ENCODE measurements at places on chromosomes 1 and 21.

DNA sequence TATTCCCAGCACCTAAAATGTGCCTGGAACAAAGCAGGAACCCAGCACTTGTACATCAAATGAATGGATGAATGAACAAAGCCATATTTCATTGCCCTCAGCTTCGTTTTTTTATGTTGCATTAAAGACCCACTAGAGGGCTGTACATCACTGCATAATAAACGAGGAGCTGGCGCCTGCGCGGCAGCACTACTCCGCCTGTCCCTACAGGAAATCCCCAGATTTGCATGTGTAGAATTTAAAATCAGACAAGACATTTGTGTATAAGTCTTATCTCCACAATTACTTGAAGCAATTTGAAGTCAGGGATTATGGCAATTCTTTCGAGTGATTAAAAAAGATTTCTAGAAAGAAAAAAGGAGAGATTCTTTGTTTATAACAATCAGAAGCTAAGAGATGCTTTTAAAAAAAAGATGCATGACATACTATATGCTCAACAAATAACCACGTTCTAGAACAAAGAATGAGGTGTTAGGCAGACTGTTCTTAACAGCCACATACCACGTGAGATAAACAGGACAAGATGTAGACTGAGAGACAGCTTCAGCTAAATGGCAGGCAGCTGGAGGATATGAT is 5.4 kb upstream of the NEK2 start:
- DNase-seq = peak; percentile 69

DNA sequence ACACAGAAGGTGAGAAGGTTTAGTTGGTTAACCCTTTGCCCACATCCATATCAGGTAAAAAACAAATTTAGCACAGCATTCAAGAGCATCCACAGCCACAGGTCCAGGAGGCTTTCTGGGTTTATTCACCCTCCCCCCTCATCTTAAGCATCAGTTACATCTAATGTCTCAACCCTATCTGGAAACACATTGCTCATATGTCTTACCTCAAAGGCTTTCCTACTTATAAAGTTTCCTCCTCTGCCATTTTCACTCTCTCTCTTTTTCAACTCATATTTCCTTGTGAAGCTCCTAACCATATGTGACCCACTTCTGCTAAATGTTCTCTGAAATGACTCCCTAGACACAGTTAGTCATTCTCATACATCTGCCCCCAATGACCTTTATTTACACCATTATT is 47.9 kb upstream of the RUNX1 start:
- no peak for DNase-seq

- no peak for DNase-seq
These were observed 268.4 kb upstream of the DUSP10 start for GRCh38 chr1:222010306-222010705.

DNA sequence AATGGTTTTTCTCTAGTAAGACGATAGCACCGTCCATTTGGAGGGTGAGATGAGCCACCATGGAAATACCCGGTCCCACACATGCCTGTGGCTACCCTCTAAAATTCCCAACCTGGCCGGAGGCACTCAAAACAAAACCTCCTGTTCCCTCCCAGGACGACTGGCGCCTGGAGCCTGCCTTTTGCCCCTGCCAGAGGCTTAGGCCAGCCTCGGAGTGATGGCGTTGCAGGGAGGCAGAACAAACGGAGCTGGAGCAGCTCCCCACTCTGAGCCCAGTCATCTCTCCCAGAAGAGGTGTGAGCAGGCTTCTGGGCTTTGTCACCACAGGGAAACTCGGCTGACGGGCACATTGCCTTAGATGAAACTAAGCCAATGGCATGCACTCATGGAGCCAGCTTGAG is 213.7 kb upstream of the HOOK1 start:
- DNase-seq = no peak

GRCh38 chr1:192763756-192764155 is 45.1 kb upstream of the RGS2 start:
- no peak for DNase-seq

- DNase-seq = no peak
These were observed 41.0 kb downstream of the CRYAA start for GRCh38 chr21:43209575-43210453.

DNA sequence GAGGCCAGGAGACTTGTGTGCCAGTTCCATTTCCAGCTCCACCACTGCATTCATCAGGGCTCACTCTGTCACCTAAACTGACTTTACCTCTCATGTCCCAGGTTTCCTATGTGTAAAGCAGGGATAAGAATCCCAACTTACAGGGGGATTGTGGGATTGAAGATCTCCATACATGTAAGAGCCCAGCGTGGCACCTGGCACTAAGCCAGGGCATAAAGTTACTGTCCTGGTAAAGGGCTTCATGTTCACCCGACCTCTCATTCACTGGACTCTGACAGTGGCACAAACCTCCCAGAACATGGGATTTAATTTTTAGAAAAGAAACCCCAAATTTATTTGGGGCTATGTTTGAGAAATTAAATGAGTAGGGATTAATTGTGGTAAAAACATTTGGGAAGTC is 8.9 kb upstream of the IGFN1 start:
- no peak for DNase-seq

DNA sequence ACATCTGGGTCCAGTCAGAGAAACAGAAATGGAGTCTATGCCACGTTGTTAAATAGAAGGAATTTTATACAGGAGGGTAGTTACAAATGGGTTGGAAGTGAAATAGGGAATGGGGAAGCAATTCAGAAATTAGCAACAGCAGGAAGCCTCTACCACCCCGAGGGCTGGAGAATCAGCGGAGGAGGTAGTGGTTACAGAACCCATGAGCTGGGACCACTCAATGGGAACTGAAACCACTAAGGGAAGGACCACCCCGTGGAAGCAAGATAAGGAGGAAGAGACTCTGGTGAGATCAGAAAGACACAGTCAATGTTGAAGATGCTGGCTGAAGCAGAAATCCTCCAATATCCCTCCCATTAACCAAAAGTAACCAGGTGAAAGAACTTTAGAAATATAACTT is 15.5 kb upstream of the MAST2 start:
- DNase-seq = no peak

DNA sequence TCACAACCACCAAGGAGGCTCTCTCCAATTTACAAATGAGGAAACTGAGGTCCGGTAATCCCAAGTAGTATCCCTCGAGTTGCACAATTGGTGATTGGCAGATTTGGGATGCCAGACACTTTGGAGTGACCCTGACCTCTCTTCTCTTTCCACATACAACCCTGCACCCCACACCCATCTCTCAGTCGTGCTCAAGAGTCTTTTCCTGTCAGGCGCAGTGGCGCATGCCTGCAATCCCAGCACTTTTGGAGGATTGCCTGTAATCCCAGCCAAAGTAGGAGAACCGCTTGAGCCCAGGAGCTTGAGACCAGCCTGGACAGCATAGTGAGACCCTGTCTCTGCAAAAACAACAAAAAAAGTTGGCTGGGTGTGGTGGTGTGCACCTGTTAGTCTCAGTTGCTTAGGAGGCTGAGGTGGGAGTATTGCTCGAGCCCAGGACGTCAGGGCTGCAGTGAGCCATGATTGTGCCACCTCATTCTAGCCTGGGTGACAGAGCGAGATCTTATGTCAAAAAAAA is 91.1 kb upstream of the LPGAT1 start:
- DNase-seq = no peak

GRCh38 chr1:117143871-117144270 is 22.3 kb upstream of the TRIM45 start:
- DNase-seq = no peak

DNA sequence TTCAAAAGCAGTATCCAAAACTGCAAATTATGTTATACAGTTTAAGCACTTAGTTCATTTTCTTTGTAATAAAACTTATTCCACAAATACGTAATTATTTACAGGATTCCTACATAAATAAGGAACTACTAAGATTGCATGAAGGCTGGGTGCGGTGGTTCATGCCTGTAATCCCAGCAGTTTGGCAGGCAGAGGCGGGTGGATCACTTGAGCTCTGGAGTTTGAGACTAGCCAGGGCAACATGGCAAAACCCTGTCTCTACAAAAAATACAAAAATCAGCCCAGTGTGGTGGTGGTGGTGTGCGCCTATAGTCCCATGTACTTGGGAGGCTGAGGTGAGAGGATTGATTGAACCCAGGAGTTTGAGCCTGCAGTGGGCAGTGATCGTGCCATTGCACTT is 69.3 kb downstream of the POU2F1 start:
- DNase-seq = no peak

- no peak for DNase-seq
These were observed 4.7 kb upstream of the SLC5A9 start for GRCh38 chr1:48217856-48218255.

GRCh38 chr1:214102907-214103306 is 115.1 kb downstream of the PROX1 start:
- DNase-seq = no peak

GRCh38 chr1:113886417-113887401 is 672 bp downstream of the BCL2L15 start:
- DNase-seq = no peak

DNA sequence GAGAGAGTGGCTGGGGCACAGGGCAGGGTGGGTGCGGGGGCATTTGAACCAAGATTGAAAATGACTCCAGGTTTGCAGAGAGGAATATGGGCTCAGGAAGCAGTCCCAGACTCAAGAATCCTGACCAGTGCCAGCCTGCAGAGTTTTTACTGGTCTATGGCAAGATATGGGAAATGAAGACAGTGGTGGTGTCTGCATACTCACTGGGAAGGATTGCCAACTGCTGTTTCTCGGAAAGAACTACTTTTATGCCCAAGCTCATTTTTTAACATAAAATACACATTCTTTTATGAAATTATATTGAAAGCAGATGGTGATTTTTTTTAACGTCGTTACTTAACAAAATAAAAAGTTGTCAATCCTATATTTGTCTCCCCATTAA is 401.8 kb downstream of the CAMTA1 start:
- no peak for DNase-seq

GRCh38 chr1:229884765-229885164 is 182.3 kb upstream of the GALNT2 start:
- DNase-seq = no peak

DNA sequence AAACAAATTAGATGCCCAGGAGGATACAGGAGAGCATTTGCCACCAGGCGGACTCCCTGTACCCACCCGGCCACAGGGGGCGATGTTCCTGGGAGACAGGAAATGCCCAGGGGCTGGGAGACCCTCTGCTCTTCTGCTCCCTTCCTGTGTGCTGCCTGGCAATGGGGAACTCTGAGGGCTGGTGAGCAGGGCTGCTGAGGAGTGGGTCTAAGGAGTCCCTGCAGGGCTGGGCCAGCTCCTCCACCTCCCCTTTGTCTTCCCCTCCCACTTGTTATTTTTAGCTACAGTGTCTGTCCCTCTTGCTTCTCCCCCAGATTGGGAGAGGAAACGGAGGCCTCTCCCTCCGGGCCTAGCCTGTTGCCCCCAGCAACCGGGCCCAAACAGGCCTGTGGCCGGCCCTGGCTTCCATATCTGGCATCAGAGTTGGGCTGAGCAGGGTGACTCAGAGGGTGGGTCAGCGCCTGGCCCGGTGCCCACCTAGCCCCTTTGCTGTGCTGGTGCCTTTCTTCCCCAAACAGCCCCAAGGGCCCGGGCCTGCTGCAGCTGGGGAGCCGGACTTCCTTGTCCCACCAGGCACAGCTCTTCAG is 11.6 kb downstream of the LMNA start:
- peak; percentile 70 for DNase-seq

DNA sequence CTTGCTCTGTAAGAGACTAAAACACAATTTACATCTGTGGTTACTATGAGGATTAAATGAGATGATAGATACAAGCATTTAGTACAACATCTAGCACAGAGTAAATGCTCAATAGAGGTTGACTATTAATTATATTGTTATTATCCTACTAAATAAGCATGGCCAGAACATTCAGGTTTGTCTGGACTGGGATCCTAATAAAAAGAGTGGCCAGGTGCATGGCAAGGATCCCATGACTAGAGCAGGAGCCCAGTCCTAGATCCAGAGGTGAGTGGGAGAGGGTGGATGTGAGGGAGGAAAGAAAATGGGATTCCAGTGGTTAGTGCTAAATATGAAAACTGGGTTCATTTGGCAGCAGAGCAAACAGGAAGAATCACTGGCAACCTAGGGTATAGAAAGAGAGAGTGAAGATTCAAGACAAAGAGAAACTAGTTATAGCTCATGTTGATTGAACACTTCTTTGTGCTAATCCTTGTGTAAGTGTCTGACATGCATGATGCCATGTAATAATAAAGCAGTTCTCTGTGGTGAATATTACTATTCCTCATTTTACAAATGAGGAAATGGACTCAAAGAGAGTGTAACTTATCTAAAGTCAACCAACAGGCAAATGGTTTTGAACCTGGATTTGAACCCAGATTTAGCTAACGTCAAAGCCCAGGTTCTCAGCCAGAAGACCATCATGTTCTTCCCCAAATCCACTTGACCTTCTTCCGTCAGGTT is 71.1 kb upstream of the FGGY start:
- DNase-seq = no peak

DNA sequence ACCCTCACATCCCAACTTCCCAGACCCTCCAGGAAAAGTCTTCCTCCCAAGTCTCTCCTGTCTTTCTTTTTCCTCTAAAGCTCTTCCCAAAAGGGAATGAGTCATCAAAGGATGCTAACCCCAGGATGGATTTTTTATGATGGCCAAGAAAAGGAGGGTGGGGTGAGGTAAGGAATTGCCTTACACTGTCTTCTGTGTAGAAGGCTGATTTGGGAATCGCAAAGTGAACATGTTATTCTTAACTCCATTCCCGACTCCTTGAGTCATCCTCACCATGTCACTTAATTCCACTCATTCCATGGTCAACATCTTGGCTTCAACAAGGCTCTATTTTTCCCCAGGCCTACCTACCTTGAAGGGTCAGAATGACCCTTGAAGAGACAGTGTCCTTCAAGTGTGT is 44.0 kb downstream of the TBX15 start:
- no peak for DNase-seq

DNA sequence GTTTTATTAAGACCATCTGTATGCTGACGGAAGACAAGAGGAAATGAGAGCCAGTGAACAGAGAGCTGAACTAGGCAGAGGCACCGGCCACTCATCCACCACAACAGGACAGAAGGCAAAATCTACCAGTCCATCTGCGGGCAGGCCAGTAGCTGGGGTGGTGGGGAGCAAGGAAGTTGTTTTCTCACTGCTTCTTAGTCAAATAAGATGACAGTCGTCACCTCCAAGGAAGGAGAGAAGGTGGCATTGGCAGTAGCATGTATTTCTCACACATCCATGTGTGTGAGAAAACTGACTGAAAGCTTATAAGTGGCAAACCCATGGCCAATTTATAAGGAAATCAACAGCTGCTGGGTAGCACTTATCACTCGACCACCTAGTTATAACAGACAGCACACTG is 8.2 kb downstream of the TTC13 start:
- DNase-seq = no peak

DNA sequence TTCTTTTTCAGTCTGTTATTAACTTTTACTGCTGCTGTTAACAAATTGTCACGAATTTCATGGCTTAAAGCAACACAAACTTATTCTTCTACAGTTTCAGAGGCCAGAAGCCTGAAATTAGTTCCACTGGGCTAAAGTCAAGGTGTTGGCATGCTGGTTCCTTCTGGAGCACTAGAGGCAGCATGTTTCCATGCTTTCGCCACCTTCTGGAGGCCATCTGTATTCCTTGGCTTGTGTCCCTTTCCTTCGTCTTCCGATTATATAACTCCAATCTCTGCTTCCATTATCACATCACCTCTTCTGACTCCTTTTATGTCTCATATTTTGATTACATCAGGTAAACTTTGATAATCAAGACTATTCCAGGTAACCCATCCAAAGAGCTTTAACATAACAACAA is 1742.1 kb downstream of the BRINP3 start:
- DNase-seq = no peak

GRCh38 chr21:29499734-29500343 is 201.1 kb downstream of the BACH1 start:
- no peak for DNase-seq
